Hepatic stellate cell (primary cell): ENCODE measurements at places on chromosomes 13 and 19.

- no peak for DNase-seq
These were observed 13.5 kb downstream of the IL12RB1 start for GRCh38 chr19:18073197-18073596.

DNA sequence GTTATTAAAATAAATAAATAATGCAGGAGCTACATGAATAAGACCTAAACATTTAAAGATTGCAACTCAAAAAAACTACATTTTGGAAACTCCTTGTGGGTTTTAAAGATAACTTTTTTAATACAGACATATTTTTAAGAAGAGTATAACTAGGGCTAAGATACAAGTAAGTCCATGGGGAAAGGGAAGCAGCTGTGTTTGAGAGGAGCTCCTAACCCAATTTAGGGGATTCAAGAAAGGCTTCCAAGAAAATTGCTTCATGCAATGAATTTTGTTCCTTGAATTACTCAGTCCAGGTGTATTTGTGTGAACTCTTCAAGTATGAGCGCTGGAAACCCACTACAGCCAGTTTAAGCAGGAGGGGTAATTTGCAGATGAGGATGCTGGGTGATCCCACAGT is 44.1 kb upstream of the C13orf42 start:
- no peak for DNase-seq

DNA sequence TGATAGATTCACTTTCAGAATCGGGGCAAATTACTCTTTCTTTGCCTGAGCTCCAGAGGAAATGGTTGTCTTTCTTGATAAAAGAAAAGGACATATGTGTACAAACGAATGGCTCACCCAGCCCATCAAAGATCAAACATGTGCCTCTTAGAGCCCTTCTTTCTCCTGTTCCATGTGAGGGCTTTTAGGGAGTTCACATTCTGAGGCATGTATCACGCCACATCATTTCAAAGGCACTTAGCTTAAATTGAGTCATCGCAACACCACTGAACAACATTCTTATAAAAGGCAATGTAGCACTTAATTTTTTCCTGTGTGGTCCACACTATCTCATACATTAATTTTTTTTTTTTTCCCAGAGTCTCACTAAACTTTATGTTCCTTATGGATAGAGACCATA is 521.0 kb downstream of the SUCLA2 start:
- DNase-seq, result peak; percentile 36

GRCh38 chr19:45455707-45456499 is 11.9 kb upstream of the FOSB start:
- peak; percentile 95 for DNase-seq

GRCh38 chr13:33323801-33324510 is 38.4 kb upstream of the STARD13 start:
- DNase-seq, result no peak

GRCh38 chr19:5805462-5806132 is 730 bp downstream of the NRTN start:
- peak; percentile 81 for DNase-seq

DNA sequence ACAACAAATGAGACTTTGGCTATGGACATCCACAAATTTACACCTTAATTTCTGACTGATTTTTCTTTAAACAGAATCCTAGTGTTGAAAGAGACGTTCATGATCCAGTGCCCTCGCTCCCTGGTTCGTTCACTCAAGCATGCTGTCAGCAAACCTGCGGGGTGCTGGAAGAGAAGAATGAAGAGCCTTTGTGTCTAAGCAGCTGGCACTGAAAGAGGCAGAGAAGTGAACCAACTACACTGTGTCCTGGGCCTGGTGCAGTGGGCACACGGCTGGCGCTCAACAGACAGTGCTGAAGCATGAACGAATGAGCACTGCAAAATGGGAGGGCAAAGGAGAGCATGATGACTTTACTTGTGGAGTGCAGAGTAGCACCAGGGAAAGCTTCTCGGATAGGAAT is 46.8 kb downstream of the MIPEP start:
- no peak for DNase-seq

GRCh38 chr13:40657951-40658350 is 8.5 kb downstream of the FOXO1 start:
- DNase-seq, result no peak

GRCh38 chr19:16594131-16594586 is 21.9 kb upstream of the SLC35E1 start:
- no peak for DNase-seq

DNA sequence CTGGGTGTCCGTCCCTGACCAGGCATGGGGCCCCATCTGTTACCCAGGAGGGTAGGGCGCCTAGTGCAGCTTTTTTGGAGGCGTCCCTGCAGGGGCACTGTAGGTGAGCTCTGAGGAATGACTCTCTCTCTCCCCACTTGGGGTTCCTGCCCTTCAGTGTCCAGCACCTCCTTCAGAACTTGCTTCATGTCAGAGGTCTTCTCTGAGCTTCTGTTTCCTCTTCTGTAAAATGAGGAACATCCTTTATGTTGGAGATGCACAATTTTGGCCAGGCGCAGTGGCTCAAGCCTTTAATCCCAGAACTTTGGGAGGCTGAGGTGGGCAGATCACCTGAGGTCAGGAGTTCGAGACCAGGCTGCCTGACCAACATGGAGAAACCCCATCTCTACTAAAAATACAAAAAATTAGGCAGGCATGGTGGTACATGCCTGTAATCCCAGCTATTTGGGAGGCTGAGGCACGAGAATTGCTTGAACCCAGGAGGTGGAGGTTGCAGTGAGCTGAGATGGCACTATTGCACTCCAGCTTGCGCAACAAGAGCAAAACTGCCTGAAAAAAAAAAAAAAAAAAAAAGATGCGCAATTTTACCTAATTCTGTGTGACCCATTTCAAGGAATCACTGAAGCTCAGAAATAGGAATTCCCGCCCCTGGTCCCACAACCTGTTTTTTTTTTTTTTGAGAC is 15.2 kb upstream of the PIK3R2 start:
- DNase-seq, result no peak

GRCh38 chr13:109529964-109530363 is 256.4 kb downstream of the IRS2 start:
- DNase-seq, result no peak

DNA sequence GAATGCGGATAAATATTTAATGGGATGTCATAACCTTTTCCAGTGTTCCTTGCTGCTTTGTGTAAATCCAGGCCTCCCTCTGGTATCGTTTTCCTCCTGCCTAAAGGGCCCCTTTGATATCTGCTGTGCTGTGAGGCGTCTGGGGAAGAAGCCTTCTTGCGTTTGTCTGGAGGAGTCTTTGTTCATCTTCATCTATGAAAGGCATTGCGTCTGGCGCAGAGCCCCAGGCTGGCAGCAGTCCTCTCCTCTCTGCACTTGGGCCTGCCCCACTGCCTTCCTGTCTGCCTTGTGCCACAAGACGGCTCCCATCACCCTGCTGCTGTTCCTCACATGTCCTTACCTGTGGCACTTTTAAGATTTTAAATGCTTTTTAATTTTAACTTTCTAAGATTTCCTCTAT is 9.8 kb downstream of the PROZ start:
- DNase-seq, result no peak

DNA sequence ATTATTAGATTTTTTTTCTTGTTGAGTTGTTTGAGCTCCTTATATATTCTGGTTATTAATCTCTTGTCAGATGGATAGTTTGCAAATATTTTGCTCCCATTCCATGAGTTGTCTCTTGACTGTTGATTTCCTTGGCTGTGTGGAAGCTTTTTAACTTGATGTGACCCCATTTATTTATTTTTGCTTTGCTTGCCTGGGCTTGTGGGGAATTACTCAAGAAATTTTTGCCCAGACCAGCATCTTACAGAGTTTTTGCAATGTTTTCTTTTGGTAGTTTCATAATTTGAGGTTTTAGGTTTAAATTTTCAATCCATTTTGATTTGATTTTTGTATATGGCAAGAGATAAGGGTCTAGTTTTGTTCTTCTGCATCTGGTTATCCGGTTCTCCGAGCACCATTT is 124.7 kb downstream of the PCCA start:
- DNase-seq, result no peak

DNA sequence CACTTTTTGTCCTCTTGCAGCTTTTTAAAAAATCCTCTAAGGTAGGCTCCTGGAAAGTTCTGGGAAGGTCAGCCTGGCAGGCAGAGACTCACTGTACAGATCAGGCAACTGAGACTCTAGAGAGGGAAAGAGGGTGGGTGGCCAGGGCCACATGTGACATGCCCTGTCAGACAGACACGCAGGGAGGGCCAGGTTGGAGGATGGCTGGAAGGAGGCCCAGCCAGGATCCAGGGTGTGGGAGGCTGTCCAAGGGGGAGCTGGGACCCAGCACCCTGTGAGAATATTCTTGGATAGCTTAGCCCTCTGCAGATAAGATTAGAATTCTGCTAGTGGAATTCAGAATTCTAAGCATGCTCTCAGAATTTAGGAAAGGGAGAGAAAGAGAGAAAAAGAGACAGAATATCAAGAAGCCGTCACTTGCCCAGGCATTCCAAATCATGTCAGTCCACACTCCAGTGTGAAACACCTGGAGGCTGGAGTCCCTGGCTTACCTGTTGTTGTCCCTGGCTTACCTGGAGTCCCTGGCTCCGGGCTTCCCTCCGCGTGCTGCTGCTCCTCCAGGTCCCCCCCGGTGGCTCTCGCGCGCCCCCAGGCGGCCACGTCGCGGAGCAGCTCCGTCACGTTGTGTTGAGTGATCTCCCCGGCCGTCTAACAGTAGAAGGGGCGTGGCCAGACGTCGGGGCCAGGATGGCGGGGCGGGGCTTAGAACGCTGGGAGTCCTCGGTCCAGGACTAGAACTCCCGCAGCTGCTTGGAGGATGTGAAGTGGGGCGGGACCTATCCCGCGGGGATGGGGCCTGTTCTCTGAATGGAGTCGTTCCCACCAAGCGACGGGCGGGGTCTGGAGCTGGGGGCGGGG is 2.8 kb upstream of the TNNI3 start:
- DNase-seq, result peak; percentile 98

DNA sequence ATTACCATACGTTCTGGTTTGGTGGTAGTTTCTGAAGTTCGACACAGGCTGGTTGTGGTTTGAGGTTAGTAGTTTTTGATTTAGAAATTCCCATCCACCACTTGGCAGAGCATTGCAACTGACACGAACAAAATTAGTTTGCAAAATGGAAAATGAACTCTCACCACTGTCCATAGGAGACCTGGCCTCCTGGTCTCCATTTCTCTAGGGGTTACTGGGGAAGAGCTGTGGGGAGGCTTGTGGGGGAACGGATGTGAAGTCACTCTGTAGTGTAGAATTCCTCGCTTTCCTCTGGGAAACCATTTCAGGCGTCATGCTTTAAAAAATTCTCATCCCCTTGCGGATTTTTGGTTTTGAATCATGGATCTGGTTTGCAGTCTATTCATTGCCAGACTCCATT is 321.5 kb upstream of the MAB21L1 start:
- DNase-seq, result no peak

- peak; percentile 71 for DNase-seq
These were observed 32.9 kb upstream of the SACS start for GRCh38 chr13:23466144-23467002.

GRCh38 chr13:111161601-111162600 is 46.8 kb downstream of the ARHGEF7 start:
- DNase-seq, result no peak

GRCh38 chr19:10764340-10764894 is 46.5 kb downstream of the DNM2 start:
- DNase-seq, result no peak

GRCh38 chr19:43983544-43983911 is 460 bp upstream of the ZNF155 start:
- no peak for DNase-seq

DNA sequence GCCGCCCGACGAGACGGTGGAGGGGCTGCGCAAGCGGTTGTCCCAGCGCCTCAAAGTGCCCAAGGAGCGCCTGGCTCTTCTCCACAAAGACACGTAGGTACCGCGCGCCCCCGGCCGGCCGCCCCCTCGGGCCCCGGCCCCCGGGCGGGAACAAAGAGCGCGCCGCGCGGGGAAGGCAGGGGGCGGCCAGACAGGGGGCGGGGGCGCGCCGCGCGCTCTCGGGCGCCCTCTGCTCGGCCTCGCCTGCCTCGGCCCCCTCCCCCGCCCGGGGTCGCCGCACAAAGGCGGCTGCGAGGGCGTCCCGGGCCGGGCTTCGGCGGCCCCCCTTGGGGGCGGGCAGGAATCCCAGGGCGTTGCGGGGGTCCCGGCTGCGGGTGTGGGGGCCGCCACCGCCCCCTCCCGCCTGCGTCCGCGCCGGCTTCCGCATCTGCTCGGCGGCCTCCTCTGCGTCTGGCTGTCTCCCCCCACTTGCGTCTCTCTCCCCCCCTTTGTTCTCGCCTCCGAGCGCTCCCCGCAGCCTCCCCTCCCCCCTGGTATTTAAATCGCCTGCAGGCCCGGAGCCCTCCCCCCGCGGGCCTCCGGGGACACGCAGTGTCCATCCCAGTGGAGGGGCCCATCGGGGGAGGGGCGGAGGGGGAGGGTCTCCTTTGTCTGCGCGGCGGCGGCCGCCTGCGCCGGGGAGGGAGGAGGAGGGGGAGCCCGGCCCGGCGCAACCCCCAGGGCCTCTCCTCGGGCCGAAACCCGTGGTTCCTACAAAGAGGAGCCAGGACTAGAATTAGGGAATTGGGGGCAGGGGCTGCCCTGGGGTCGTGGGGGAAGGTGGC is 2.3 kb downstream of the MIDN start:
- peak; percentile 41 for DNase-seq

DNA sequence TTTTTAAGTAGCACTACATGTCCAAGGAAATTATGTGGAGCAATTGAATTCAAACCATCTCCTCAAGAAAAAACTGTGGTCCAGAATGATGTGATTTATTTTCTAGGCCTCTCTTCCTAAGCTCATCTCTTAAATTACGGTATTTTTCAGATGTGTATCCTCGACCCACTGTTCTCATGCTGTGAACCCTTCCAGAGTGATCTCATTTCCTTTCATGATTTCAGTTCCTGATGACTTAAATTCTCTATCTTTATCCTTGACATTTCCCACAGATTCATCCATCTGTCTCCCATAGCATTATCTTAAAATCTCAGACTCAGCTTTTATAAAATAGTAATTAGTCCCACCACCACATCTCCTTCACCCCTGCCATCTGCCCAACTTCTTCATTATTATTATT is 117.6 kb upstream of the SPRY2 start:
- DNase-seq, result no peak

DNA sequence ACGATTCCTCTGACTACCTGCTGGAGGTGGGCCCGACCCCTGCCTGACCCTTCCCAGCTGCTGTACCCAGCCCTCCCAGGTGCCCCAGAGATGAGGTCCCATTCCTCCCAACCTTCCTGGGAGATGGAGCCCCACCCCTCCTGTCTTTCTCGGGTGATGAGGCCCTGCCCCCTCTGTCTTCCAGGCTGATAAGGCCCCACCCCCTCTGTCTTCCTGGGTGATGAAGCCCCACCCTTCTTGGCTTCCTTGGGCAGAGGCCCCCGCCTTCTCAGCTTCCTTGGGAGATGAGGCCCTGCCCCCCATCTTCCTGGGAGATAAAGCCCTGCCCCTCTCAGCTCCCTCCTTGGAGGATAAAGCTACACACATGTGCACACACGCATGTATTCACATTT is 47.9 kb downstream of the CERS4 start:
- no peak for DNase-seq

DNA sequence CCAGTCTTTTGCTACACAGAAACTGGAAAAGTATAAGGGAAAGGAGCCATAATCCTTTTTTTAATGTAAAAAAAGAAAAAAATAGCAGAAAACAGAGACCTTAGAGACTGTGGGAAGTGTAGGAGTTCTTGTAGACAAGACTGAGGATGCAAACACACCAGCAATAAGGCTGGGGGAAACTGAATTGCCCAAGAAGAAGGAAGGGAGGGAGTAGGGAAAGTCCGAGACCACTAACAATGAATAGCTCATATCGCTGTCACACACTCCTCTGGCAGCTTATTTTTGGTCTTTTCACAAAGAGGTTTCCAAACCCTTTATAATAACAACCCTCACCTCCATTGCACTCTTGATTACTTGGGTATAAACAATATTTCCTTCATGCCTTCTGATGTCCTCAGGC is 952.0 kb downstream of the SLITRK5 start:
- no peak for DNase-seq
